ENCODE measurements at places on chromosomes 13 and 19.
A peak's percentile ranks its signal among the peaks of the same experiment; 100 is the strongest.

- DNase-seq, result no peak
These were observed 2.0 kb upstream of the GPR18 start for GRCh38 chr13:99260216-99260615.

DNA sequence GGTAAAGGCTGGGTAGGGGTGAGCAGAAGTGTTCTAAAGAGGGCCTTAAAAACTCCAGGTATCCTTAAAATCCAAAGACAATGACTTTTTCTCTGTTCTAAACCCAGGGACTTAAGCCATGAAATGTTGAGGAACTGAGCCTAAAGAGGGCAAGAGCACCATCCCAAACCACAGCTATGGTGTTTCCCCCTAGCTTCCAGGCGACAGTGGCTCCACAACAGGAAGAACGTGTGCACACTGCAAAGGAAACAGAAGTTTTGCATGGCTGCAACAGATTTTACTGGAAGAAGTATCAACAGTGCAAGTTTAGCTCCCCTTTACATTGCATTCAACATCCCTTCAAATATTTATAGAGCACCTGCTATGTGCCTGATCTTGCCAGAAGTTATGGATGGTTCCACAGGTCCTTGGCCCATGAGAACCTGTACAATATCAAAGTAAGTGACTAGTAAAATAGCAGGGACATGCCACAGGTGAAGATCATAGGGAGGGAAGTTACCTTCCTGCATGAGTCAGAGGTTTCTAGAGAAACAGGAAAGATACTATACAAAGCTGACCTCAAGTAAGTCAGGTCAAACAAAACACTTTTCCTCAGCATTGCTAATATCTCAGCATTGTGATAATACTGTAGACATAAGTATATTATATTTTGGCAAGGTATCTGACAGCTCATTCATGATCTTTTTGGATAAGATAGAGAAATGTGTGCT, 8.4 kb upstream of the KCTD12 start:
- no peak for DNase-seq

GRCh38 chr19:17966550-17967256, at the start of gene KCNN1:
TSS of gene KCNN1 (plus strand) at chr19:17967107. CDS start at chr19:17973889, 6,782 bp downstream.
- DNase-seq, result no peak

- no peak for DNase-seq
These were observed 927 bp downstream of the LPAR6 start for GRCh38 chr13:48411841-48412531.

DNA sequence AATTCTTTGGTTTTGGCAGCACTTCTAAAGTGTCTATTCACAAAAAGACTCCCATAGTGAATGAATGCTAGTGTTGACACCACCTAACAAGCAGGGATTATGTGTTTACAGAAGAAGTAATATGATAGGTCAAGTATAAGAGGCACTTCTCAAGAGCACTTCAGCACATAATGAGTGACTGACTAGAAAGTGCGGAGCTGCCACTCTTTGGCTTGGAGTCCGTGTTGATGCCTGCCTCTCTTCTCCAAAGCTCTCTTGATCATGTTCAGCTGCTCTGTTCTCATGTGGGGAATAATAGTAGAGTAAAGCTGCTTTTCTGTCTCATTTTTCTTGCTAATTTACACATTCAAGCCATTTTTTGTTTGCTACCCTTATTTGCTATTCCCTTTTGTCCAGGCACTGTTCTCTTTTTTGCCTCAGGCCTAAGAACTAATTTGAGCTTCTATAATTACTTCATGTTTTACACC, 22.7 kb upstream of the MAB21L1 start:
- peak; percentile 94 for DNase-seq

DNA sequence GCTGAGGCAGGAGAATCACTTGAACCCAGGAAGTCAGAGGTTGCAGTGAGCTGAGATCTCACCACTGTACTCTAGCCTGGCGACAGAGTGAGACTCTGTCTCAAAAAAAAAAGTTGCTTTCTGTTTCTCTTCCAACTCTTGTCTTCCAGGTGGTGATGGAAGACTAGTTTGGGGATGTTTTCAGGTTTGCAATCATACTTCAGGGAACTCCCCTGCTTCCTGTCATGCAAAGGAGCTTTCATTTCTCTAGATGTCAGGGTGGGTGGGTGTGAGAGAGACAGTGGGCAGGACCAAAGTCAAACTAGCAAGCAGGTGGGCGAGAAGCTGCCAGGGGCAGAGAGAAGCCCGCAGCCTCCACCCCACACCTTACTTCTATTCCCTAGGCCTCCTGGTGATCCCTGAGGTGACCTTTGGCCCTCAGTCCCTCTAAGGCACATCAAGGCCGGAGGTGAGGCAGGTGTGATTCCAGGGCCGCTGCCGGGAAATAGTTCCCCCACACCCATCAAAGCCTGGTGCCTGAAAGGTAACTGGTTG, 25.7 kb downstream of the CCNE1 start:
- DNase-seq, result no peak

- no peak for DNase-seq
These were observed 194.7 kb downstream of the LMO7 start for GRCh38 chr13:75830842-75831241.

DNA sequence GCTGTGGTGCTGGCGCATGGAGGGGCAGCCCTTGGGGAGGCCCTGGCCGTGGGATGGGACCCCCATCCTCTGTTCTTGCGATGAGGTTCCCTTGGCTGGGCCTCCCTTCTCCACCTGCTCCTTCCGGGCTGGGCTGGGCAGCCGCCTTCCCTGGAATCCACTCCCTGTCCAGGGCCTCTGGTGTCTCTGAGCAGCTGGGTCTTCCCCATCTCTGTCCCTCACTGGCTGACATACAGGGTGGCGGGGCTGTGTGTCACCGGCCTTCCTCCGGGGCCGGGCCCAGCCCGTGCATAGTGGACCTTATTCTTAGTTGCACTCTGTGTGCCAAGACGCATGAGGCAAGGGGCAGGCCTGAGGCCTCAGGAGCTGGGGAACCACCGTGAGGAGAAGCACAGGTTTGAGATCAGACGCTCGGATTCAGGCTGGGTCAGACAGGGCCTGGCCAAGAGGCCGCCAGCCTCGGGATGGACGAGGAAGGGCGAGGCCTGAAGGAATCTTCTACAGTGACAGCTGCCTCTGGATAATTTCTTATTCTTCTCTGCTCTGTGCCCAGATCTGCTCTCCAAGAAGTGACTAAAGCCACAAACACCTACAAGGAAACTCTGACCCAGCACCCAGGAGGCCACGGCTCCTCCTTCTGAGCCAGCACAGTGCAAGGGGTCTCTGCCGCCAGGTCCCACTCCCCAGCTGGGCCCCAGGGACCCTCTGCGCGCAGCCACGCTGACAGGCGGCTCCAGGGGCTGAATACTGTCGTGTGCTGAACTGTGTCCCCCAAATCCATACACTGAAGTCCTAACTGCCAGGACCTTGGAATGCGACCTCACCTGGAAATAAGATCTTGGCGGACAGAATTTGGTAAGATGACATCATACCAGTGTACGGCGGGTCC, 11.0 kb downstream of the SGTA start:
- DNase-seq, result no peak

- no peak for DNase-seq
These were observed 2320.0 kb downstream of the PCDH9 start for GRCh38 chr13:64910096-64910495.

- DNase-seq, result no peak
These were observed 55.7 kb downstream of the KLF2 start for GRCh38 chr19:16380314-16380695.

GRCh38 chr13:101258071-101258470, 158.2 kb downstream of the NALCN start:
- no peak for DNase-seq

GRCh38 chr13:64688893-64689677, 2541.1 kb downstream of the PCDH9 start:
- DNase-seq, result no peak

GRCh38 chr19:3699741-3700241, 477 bp downstream of the PIP5K1C start:
- no peak for DNase-seq

- no peak for DNase-seq
These were observed 123.2 kb downstream of the ENOX1 start for GRCh38 chr13:43663474-43664090.

DNA sequence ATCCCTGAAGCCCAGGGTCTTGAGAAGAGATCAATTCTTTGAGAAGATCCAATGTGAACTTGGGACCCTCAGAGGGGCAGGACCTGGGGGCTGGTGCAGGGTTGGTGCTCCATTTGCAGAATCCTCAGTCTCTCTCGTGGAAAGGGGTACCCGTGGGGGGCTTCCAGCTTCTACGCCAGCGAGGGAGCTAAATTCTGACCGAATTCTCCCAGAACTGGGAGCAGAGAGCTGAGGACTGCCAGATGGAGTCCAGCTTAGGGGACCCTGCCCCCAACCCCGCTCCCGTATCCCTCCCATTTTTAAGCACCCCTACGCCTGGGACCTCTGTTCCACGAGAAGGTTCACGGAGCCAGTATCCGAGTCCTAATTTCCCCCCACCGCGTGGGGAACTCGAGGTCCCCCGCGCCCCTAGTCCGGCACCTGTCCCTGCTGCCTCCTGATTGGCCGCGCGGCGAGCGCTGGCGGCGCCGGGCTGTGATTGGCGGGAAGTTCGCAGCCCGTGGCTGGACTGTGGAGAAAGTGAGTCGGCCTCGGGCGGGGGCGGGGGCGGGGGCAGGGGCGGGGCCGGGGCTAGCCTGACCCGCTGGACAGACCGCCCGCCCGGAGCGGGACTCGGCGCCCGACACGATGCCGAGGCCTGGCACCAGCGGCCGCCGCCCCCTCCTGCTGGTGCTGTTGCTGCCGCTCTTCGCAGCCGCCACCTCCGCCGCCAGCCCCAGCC, 4.4 kb upstream of the LTBP4 start:
- DNase-seq, result peak; percentile 22

DNA sequence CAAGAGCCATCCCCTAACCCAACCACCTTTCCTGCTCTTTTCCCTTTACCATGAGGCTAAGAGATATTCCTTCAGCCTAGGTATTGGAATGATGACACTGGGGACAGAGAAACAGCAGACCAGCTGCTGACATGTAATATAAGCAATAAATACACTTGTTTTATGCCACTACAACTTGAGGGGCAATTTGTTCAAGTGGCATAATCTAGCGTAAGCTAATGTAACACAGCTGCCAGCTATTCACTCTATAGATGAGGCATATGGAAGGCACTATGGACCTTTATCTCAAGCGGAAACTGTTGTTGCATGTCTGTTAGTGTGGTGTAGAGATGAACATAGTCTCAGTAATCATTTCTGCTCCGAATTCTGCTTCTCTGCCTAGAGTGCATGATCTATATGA, 111.1 kb downstream of the STARD13 start:
- peak; percentile 98 for DNase-seq

GRCh38 chr13:65631078-65631477, 1599.1 kb downstream of the PCDH9 start:
- DNase-seq, result no peak

All from NCI-H524 treated with DMSO at 0.1 percent for 48 hours (cell line).